ENCODE measurements at places on chromosomes 6 and 20.
A peak's percentile ranks its signal among the peaks of the same experiment; 100 is the strongest.

DNA sequence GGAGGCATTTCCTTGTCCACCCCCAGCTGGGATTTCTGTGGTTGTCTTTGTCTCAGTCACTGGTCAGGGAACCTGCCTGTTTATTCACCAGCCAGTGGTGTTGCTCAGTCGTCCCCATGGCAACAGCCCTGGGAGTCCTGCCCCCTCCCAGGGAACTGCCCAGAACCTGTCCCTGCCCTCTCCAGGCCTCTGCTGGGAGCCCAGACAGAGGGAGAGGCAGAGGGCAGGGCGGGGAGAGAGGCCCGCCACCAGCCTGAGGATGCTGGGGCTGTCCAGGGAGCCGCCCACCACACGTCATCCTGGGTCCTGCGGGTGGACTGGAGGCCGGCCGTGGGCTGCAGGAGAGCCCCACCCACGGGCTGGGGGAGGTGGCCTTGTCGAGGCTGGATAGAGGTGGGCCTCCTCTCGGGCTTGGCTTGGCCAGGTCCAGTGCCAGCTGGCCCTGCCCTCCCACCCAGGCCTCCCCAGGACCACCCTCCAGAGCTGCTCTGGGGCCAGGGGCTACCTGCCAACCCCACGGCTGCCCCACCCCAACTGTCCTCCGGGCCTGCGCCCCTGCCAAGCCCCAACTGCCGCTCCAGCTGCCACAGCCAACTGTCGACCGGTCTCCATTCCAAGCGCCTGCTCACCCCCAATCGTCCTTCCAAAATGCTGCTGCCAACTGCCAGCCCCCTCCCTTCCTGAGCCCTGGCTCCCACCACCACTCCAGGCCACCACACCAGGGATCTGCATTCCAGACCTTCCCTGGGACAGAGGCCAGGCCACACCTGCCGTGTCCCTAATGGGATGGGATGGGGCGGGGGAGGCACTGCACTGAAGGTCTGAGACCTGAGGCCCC, 4.2 kb upstream of the ZBTB46 start:
- peak; percentile 96 for DNase-seq

GRCh38 chr6:154528310-154528915, 17.9 kb upstream of the CNKSR3 start:
- DNase-seq = no peak

DNA sequence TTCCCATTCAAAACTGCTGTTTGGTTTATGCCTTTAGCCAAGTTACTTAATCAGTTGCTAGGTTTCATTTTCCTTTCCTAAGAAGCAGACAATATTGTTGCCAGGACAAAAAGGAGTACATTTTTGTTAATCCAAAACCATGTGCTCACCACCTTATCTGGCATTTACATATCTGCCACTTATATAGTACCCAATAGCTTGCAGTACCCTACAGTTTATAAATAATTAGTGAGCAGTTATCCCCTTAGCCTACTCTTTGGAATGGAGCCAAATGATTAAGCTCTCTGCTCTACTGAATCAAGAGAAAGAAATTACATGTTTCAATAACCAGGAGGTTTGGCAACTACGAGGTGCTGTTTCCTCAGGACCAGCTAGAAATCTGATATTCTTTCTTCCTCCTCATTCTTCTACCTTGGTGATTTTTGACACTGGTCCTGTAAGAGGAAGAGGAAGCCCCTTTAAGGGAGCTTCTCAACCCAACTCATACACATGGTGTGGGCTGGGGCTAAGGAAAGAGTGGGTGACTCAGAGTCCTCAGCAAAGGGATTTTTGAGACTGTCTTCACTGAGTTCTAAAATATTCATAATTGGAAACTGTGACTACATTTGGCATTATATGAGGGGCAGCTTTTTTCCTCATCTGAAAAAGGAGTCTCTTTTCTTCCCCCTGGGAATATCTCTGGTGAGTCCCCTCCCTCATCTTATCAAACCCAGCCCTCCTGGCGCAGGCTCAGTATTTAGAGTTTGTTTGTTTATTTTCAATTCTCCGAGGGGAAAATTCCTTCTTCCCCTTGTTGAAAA, 1.5 kb downstream of the ZNFX1 start:
- DNase-seq = peak; percentile 57

- peak; percentile 54 for DNase-seq
Observed at GRCh38 chr20:39954621-39955020, 734.4 kb downstream of the MAFB start.

DNA sequence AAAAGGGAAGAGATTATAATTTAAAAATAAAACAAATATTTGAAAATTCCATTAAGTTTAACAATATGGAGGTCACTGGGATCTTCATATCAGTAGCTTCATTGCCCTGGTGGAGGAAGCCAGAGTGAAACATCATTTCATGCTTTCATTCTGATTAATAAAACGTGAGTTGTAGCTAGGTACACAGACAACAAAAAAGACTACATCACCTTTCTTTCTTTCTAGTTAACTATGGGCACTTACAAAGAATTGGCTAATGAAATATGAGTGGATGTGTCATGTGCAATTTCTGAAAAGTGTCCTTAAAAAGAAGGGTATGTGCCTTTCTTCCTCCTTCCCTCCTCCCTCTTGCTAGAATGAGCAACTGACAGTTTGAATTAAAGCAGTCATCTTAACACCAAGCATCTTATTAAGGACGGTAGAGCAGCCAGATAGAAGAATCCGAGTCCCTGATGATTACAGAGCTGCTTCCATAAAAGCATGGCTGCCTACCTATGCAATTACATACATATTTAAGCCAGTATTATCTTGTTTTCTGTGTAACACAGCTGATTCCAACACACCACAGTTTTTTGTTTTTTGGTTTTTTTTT, 3.4 kb downstream of the SERAC1 start:
- no peak for DNase-seq

- DNase-seq = peak; percentile 92
Observed at GRCh38 chr20:13009682-13010406, 1.1 kb downstream of the SPTLC3 start.

- no peak for DNase-seq
Observed at GRCh38 chr6:128025478-128025877, 124.6 kb upstream of the THEMIS start.

DNA sequence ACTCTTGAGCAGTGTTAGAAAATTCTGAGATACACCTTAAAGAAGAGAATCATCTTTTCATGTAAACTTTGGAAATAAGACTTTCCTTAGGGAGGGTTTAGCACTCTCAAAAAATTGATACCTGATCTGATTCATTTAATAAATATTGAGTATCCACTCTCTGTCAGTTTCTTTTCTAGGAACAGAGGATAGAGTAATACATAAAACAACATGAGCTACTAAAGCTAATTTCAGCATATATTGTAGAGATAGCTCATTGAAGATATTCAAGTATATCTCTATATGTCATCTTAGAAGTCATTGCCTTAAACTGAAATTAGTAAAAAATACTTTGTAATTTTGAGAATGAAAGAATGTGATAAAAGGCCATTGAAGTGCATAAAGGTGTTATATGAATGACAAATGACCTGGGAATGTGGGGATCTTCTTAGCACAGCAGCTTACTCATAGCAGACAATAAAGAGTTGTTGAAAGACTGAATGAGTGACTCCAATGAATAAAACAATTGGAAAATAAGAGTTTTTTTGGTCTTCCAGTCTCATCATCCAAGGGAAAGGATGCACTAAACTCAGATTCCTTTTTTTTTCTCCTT, 29.2 kb downstream of the RHAG start:
- DNase-seq = no peak

GRCh38 chr6:34585108-34585507, 29.0 kb upstream of the SPDEF start:
- no peak for DNase-seq

DNA sequence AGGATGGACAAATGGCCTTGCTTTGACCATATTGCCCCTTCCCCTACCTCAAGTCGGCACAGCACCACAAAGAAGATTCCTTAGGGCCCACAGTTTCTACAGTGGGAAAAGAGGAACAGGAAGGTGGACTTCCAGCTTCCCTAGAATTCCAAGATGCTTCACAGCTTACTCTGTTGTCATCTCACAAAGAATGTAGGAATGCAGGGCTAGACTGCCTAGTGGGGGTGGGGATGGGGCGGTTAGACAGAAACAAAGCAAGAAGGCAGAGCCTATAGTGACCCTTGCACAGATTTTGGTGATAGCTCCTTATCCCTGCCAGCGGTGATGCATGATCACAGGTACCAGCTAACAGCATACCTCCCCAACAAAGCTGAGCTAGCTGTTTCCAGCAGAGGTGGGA, 607.6 kb upstream of the MAN1A1 start:
- no peak for DNase-seq

DNA sequence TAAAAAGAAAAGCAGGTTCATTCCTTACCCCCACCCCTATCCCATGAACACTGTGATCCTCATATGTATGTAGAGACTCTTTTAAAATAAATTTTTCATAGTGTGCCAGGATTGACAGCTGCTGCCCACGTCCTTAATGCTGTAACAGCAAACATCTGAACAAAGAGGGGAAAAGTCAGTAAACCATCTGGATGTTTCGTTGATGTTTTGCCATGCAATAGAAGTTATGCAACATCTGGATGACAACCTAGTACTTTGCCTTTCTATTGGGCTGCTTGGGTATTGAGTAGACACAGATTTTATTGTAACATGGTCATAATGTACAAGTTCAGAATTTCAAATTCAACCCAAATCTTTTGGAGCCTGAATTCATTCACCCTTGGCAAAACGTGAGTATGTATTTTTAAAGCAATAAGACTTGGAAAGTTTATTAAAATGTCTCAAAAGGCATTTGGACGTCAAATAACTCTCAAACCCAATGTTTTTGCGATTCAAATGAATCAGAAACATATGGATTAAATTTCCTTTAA, 500.3 kb downstream of the DHX35 start:
- no peak for DNase-seq

- no peak for DNase-seq
Observed at GRCh38 chr6:35275744-35276260, 16.3 kb downstream of the ZNF76 start.

GRCh38 chr6:132011582-132011981, 60.4 kb upstream of the CCN2 start:
- peak; percentile 85 for DNase-seq

GRCh38 chr20:50792708-50793574, 1.9 kb upstream of the BCAS4 start:
- no peak for DNase-seq

DNA sequence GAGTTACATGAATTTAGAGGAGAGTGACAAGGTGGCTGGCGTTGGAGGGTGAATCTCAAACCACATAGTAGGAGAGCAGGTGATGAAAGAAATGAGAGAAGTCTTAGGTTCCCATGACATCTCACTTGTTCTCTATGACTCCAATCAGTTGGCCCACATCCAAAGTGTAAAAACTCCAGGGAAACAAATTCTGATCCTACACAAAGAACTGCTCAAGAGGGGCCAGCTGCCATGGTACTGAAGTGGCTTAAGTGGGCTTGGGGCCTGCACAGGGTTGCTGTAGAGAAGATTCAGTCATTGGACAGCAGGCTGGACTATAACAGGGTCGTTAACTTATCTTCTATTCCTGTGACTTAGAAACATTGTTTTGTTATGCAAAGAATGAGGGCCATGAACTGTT, 7.6 kb upstream of the ADGRF4 start:
- DNase-seq = no peak

GRCh38 chr6:120493505-120493904, 840.8 kb downstream of the TBC1D32 start:
- no peak for DNase-seq

DNA sequence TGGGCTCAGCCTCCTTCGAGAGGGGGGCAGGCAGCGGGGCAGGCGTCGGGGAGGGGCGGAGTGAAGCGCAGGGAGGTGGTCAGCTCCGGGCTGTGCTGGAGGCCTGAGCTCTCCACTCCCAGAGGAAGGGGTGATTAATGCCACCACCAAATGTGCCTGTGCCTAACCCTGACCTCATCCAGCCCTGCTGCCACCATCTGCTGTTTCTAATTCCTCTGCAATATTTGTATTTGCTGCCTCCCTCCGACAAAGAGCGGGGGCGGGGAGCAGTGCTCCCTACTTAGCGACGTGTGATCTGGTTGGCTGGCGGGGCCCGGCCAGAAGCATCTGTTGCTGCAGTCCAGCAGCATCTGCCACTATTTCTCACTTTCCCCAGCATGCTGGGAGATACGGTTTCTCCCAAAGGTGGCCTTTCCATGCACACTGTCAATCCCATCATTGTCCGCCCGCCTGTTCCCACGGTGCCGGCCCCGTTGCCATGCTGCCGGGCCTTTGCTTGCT, 47.0 kb downstream of the DLL1 start:
- no peak for DNase-seq

DNA sequence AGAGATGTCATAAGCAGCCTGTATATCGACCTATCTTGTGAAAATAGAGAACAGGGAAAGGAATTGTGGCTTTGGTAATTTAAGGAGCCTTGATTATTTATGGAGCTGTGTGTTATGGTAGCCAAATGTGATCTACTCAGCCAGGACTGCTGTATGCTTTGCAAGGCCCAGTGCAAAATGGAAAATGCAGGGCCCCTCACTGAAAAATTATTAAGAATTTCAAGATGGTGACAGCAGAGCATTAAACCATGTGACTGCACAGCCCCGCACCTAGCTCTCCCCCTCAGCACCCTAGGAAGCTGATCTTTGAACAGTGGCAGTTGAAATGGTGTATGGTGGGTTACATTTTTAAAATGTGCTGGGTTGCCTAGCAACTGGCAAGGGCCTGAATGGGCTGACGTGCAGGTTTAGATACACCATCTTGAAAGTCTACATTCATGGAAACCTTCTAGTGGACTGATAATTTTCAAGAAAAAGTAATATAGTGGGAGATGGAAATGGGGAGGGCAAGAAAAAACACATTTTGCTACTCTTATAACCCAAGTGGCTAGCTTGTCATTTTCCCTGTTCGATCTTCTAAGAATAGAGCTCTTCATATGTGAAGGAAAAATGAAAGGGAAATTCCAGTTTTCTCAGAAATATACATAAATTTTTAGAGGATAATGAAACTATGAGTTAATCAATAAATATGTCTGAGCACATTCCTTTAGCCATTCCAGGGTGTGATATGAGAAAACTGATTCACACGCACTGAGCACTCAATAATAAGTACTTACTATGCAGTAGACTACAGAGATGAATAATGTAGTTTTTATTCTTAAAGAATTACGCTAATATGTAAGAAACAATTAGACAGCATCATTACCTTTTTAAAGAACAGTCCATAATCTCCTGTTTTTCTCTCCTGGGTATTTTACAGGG, 208.0 kb downstream of the ARHGAP18 start:
- peak; percentile 20 for DNase-seq

DNA sequence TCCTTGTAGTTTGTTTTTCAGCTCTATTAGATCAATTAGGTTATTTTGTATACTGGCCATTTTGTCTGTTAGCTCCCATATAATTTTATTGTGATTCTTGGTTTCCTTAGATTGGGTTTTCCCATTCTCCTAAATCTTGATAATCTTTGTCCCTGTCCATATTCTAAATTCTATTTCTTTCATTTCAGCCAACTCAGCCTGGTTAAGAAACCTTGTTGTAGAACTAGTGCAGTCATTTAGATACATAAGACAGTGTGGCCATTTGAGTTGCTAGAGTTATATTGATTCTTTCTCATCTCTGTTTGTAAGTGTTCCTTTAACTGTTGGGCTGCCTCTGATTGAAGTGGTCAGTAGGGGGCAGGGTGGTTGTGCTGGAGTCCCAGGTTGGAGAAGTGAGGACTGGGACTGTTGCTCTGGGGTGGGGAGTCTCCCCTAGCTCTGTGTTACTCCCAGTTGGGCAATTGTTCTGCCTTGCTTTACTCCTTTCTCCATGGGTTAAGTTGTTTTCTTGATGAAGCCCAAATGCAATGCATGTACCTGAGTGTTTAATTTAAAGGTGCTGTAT, 98.8 kb upstream of the NRN1 start:
- DNase-seq = no peak

Data from AG10803 (cell line).